Nephron progenitor cell (in vitro differentiated cells): ENCODE measurements at places on chromosomes 4 and X.
A peak's percentile ranks its signal among the peaks of the same experiment; 100 is the strongest.

- no peak for DNase-seq
These were observed 285.5 kb downstream of the CRLF2 start for GRCh38 chrX:926991-927390.

DNA sequence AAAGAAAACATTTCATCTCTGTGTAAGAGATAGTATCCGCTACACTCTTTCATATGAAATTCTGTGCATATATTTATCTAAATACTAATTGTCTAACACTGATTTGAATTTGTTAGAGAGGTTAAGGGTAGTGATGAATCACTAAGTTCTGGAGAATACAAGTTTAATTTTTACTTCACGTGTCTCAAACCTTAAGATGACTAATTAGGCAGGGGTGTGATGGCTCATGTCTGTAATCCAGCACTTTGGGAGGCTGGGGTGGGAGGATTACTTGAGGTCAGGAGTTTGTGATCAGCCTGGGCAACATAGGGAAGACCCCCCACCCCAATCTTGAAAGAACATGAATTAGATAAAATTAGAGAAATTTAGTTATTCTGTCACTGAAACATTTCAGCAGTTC is 2241.9 kb downstream of the PCDH7 start:
- DNase-seq = no peak

DNA sequence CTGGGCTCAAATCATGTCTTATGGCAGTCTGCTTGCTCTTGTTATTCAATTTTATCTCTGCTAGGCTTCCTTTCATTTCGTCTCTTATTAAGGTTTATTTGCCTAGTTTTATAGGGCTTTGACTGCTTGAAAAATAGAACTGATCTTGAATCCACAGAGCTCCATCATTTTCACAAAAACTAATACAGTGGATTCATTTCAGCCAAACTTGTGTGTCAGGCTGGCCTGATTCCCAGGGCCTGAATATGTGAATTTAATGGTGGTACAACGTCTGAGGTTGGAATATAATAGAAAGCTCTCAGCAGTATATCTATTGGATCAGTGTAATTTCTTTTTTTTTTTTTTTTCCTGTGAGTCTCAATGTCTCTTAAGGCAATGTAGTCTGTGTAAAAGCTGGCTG is 123.3 kb downstream of the POU4F2 start:
- DNase-seq = no peak

- DNase-seq = no peak
These were observed 45.4 kb upstream of the PAQR3 start for GRCh38 chr4:78984593-78984992.

- DNase-seq = no peak
These were observed 115.1 kb downstream of the SOWAHB start for GRCh38 chr4:76782837-76783236.

DNA sequence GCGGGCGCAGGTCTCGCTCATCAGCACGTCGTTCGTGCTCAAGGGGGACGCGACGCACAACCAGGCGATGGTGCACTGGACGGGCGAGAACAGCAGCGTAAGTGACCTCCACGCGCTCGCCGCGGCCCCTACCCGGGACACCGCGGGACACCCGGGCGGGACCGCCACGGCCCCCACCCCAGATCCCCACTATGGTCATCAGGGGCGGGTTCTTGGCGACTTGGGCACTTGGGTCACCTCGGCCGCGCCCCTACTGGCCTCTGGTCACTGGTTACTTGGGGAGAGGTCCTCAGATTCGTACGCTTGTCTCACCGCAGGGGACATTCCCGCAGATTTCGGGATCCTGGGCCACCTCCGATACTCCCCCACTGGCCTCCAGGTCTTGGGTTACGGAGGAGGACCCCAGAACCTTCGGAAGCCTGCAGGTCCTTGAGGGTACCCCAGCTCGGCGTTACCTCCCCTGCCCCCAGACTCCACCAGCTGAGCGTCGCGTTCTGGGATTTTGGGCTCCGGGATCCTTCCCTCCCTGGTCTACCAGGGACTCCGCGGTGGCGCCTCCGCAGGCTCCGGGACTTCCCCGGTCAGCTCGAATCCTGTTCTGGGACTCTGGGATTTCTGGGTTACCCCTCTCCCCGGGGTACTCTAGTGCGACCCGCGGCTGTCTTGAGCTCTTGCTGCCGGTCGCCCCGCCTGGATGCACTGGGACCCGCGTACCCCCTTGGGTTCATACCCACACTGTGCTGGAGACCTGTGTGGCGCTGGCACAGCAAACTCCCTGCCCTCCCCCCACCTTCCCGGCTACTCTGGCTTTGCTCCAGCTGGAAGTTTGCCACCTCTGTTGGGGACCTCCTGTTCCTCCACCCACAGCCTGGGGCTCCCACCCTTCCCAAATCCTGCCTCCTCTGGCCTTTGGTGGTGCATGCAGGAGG is 956 bp downstream of the SORCS2 start:
- peak; percentile 41 for DNase-seq

- no peak for DNase-seq
These were observed 68.8 kb downstream of the TECRL start for GRCh38 chr4:64340218-64341110.

DNA sequence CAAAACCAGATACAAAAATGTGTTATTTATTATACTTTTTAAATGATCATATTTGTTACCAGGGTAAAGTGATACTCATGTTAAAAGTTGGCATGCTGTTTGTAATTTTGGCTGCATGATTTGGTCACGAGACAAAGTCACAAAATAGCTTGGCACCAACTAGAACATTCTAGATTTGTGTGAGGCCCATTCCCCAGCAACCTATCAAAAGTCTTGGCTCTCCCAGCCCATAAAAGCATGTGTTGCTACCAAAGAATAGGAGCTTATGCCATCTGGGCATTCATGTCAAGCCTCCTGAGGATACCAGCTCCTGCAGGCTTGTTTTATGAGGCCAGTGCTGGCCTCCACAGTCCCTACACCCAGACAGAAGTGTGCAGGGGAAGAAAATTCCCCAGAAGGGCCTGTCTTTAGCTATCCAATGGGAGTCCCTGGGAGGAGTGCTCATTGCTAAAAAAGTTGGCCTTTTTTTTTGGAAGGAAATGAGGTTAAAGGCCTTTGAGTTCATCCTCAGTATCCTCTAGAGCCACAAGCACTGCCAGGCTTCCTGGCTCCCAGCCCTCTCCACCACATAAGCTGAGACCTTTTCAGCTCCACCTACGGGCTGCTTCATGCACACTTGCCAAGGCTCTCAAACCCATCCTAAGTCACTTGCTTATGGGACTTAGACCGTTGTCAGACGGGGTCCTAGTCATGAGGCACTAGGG is 211.9 kb upstream of the EOLA2 start:
- DNase-seq = no peak

DNA sequence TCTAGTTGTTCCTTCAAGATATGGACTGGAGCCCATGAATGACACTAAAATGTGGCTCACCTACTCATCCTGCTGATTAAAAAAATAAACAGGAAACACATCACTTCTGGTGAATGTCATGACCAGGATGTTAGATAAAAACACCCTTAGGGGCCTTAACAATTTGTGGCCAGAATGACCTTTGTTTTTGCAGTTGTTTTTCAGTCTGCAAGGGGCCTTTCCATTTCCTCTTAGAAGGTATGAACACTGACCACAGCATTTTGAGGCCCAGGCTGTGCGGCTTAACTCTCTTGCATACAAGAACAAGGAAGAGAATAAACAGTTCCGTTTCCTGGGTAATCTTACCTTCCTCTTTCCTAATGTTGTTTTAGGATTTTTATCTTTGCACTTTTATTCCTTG is 113.2 kb downstream of the IL1RAPL2 start:
- DNase-seq = no peak

- no peak for DNase-seq
These were observed 5.5 kb downstream of the SEC31A start for GRCh38 chr4:82885410-82885809.

DNA sequence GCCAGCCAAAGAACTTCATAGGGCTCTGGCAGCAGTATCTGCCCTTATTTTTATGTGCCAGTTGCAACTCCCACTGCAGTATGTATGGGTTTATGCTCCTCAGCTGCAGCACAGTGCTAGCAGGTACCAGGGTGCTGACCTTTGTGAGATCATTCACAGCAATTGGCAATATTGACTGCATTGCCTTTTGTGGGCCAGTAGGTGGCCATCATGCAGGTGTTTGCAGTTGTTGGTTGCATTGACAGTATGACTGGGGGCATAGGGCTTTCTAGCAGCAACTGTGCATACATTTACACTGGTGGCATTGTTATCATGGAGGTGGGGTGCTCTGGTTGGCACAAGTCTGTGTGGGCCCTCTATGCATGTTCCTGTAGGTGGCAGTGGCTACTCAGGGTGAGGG is 42.5 kb downstream of the FAAH2 start:
- no peak for DNase-seq

- no peak for DNase-seq
These were observed 193.8 kb downstream of the ADAMTS3 start for GRCh38 chr4:72375073-72375736.

- no peak for DNase-seq
These were observed 73.6 kb upstream of the DHX15 start for GRCh38 chr4:24657768-24658617.

- no peak for DNase-seq
These were observed 8.2 kb downstream of the PAPSS1 start for GRCh38 chr4:107711831-107712230.

DNA sequence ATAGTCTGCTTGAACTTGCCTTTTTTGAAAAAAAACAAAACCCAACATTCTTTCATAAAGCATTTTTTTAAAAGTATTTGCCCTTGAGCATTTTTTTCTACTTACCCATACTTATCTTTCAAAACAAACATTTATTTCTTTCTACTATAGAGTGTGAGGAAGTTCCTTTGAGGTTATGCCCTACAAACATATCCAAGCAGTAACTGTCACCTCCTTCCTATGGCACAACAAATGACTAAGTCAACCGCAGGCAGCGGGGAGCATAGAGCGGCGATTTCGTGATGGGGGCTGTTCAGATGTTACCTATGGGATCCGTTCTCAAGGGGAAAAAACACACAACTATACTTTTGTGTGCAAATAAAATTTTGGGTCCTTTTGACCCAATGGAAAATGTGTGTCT is 19.4 kb downstream of the SPRY1 start:
- DNase-seq = no peak

GRCh38 chrX:39205467-39205866 is 404.2 kb downstream of the MID1IP1 start:
- no peak for DNase-seq

DNA sequence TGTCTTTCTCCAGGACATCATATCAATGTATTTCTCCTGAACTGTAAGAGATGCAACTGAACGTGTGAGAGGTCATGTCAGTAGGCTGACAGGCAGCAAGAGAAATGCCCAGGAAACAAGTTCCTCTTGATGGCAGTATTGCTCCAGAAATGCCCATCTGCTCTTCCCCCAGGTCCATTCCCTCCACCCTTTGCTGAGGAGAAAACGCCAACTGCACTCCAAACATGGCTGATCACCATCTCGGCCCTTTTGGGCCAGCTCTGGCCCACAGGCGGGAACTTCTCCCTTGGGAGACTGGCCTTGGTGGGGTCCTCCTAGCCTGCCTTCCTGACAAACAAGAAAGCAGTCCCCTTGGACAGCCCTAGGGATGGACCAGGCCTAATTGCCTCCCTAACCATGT is 276.5 kb upstream of the AGTR2 start:
- no peak for DNase-seq

DNA sequence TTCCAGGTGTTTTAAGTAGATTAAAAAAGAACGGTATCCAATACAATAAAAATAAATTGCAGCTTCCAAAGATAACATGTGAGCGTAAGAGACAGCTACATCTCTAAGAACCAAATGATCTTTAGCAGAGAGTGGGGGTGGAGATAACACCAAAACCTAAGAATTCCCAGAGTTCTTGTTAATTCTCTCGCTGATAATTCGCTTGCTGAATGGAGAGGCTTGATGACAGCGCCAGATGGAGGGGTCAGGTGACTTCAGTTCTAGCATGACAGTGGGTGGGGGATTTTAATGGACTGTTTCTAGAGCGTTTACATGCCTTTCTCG is 2.3 kb downstream of the CLCN4 start:
- DNase-seq = no peak

DNA sequence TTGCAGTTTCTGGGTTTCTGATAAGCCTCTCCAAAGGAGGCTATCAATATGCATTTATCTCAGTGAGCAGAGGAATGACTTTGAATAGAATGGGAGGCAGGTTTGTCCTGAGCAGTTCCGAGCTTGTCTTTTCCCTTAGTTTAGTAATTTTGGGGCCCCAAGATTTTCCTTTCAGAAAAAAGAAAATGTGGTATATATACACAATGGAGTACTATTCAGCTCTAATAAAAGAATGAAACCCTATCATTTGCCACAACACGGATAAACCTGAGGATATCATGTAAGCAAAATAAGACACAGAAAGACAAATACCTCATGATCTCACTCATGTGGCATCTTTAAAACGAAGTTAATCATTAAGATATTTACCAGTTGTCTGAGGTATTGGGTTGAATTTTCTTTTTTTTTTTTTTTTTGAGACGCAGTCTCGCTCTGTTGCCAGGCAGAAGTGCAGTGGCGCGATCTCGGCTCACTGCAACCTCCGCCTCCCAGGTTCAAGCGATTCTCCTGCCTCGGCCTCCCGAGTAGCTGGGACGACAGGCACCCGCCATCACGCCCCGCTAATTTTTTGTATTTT is 540 bp downstream of the ZNF721 start:
- DNase-seq = no peak

GRCh38 chr4:2729533-2729875 is 26.6 kb downstream of the TNIP2 start:
- DNase-seq = no peak

DNA sequence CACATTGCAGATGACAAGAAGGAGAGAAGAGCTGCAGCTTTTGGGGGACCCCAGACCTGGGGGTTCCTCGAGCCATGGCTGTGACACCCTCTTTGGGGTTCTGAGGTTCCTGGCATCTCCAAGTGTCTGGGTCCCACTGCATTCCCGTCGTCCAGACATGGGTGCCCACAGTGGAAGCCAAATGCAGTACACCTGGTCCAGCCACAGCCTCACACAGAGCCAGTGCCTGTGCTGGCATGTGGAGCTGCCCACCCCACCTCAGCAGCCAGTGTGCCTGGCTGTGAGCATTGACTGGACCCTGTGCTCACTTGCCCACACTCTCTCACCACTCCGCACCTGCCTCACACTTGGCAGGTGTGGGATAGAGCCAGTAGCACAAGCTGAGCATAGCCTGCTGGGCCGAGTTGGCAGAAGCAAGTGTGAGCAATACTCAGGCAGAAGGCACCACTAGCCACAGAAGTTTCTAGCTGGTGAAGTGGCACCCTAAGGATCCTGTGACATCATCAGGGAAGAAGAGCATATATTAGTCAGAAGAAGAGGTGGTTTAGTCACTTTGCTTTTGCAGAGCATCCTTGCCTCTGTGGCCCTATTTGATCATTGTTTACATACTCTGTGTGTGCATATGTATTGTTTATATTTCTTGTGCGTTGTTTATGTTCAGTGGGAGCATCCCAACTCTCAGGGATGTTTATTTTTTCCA is 65.0 kb upstream of the MAGEB2 start:
- no peak for DNase-seq

DNA sequence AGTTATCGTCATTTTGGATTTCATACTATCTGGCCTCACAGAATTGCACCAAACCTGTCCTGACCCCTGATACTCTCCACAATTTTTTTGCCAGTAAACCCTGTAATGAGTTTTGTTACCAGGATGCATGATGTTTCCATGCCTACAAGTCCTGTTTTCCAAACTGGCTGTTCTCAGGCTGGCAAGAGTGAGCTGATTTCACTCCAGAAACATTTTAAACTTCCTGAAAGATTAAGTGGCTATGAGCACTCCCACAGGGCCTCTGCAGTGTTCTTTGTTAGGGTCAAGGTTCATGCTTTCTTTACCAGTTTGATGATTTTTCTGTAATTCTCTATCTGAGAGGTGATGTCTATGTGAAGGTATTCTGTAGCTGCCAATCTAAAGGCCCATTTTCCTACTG is 31.7 kb upstream of the PDLIM3 start:
- DNase-seq = no peak
